ENCODE measurements at places on chromosomes 7 and 10.

- no peak for DNase-seq
Observed at GRCh38 chr7:6257675-6258074, 14.7 kb downstream of the CYTH3 start.

GRCh38 chr10:100307684-100308083, 21.2 kb upstream of the BLOC1S2 start:
- DNase-seq, result no peak

DNA sequence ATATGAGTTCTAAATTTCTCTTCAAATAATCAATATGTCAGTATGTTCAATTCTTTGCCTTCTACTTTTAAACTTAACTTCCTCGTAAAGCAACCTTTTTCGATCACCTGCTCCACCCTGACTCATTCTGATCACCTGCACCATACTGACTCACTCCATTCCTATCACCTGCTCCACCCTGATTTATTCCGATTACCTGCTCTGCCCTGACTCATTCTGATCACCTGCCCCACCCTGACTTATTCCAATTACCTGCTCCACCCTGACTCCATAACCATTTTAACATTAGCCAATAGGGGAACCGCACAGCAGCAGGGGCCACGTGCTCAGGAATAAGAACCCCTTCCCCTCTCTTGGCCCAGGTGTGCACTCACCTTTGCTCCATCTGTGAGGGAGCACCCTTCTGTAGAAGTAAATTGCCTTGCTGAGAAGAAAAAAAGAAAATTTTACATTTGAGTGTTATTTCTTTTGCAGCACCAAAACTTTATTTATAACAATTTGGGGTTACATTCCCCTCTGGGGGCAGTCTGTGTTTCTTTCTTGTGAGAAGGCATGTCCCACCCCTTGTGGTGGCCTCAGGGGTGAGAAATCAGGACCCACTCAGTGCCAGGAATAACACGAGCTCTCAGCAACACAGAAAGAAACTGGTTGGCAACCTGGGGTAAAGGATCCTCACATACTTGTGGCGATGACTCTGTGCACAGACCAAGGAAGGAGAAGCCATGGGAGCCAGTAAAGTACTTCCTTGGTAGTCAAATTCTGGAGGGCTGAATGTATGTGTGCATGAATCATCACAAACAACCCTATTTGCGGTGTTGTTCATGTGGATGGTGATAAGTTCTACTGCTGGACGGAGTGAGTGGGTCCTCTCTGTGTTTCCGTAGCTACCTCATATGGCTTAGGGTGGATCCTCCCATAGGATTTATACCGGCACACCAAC, 29.4 kb upstream of the PPP1R9A start:
- DNase-seq, result no peak

DNA sequence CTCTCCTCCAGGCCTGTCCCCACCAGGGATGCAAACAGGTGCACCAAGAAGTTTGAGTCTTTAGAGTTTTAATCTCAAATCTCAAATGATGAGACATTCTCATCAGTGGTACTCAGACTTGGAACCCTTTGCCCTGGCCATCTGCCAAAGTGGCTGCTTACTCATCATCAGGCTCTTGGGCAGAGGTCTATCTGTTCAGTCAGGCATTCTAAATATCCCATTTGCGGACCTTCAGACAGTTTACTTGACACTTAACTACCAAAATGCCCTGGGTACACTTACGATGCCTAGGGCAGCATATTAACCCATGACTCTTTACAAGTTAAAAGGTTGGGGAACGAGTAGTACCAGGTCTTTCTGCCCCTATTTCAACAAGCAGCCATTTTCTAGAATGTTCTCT, 61.2 kb upstream of the YAE1 start:
- no peak for DNase-seq

DNA sequence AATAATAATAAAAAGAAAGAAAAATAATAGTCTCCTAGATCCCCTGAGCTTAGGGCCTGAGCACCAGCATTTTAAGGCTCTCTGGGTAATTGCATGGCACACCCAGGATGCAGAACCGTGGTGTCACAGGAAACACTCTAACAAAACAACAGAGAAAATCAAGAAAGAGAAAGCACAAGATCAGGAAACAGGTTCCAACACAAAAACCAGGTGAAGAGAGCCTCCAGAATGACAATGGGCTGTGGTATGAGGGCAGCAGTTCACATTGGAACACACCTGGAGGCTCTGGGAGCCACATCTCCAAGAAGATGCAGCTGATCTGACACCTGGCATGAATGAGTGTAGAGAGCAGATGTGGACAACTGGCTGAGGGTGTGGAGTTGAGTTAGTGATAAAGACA, 7.1 kb downstream of the MMRN2 start:
- no peak for DNase-seq

- DNase-seq, result no peak
Observed at GRCh38 chr7:24827027-24827426, 69.8 kb upstream of the GSDME start.

DNA sequence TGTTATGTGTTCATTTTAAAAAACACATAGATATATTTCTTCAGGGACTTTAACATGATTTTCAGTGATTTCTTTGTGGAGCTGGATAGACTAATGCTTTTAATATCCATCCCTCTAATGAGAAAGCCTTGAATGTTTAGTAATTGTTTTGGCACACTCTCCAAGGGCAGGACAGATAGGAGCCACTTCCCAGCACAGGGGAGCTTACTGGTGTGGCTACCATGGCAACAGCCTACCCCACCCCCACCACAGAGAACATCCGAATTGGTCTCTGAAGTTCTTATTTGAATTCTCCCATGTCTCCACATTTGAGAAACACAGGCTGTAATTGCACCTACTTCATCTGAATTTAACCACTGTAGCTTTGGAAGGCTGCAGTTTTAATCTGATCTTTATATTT, 87.7 kb downstream of the PRKG1 start:
- no peak for DNase-seq

DNA sequence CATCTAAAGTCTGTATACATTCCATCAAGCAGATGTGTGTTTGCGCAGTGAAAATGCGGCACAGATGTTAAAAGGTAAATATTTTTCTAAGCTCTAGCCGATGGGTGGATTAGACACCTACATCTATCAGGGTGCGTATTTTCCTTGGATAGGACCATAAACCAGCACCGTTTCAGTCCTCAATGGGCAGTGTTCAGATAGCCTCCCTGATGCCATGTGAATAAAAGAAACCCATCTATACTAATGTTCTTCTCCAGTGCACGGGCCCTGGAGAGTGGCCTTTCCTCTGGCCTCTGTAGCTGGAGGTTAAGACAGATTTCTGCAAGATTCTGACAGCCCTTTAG, 103.5 kb downstream of the PARP12 start:
- no peak for DNase-seq

DNA sequence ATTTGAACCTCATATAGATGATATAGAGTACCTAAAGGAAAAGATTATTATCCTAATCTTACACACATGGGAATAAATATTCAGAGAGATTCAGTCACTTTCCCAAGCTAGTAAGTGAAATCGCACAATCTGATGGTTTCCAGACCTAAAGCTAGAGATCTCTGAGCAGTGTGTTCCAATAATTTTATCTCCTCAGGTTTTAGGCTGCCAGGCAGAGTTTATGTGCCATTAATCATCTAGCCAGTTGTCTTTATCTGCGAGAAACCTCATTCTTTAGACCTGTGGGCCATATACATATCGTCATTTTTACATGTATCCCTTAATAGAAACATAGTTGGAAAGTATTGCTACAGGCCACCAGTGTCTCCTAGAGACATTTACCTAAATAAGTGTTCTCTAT, 647.2 kb upstream of the STEAP1 start:
- DNase-seq, result no peak

DNA sequence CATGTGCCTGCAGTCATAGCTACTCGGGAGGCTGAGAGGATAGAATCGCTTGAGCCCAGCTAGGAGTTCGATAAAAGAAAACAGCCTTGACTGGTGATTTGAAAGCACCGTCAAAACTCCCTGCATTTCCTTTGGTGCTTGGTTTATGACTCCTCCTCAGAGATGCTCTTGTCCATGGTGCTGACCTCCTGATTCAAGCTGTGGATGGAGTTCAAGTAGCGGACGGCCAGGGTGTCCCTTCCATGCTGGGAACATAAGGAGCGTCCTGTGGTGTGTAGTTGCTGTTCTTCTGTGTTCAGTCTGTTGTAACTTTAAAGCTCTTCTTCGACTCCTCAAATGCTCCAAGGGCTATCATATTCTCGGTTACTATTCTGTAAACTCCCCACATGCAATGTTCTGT, 382.5 kb upstream of the KIAA1217 start:
- no peak for DNase-seq

DNA sequence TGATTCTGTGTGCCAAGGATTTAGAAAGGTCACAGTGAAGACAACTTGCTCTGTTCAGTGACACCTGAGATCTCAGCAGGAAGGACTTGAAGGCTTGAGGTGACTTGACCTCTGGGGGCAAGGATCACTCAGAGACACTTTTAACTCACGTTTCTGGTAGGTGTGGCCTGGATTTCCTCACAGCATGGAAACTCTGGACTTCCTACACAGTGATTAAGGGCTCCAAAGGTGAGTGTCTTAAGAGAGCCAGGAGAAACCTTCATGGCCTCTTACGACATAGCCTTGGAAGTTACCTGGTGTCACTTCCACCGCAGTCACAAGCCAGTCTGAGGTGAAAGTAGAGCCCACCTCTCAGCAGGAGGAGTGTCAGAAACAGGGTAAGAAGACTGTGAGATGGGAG, 38.1 kb upstream of the ADO start:
- DNase-seq, result no peak
